ENCODE measurements at places on chromosomes 12 and 14.
A peak's percentile ranks its signal among the peaks of the same experiment; 100 is the strongest.

DNA sequence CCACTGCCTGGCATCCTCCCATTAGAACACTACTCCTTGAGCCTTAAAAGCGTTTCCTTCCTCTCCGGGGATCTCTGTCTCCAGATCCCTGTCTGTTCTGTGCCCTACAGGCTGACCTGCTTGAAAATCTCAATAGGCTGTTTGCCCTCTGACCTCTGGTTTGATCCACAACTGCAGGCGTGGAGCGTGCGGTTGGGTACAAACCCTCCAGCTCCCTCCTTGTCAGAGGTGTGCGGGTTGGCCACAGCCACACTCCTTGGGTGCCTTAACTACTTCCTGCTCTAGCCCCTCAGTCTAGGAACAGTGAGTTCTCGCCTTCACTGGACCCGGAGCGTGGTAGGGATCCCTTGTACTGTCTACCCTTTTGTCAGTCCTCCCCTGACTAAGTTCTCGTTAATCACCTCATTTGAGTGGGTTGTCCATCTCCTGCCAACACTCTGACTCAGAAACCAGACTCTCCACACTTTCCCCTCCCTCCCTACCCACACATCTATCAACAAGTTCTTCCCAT is 33.1 kb downstream of the CMKLR1 start:
- DNase-seq = peak; percentile 21

DNA sequence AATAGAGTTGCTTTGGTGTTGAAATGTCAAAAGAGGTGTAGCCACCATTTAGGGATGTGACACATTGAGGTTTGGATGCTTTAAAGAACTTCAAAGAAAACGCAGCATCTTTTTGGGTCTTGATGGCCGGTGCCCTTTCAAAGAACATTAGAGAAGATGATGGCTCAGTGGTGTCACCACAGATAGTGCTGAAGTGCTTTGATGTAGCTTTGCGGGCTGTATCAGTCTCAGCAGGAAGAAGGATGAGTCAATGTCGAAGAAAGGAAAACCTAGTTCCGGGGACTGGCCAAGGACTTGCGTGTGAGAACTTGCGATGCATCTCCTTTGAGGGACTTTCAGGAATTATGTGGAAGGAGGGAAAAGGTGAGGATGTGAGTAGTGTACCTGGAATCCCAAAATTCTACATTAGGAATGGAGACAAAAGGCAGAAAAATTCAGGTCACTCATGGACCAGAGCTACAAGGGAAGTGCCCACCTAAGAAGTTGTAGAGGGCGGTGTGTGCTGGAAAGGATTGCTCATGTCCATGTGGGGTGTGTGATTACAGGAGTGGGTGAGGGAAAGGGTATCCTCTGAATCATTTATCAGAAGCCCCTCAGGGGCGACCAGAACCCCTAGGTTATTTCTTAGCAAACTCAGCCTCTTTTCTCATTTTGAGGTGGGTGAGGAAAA is 39.7 kb upstream of the GZMB start:
- DNase-seq = no peak

- DNase-seq = no peak
Measured at GRCh38 chr12:39771456-39771855, 151.9 kb upstream of the ABCD2 start.

GRCh38 chr12:123099560-123100192 is 51.2 kb downstream of the PITPNM2 start:
- DNase-seq = no peak

- DNase-seq = no peak
Measured at GRCh38 chr12:101671157-101671791, 26.2 kb upstream of the CHPT1 start.

All from K562 (cell line).